ENCODE measurements at places on chromosomes 11 and 22. TPM values are rescaled to one million over a fixed set of nuclear protein-coding genes. Genes with fewer than 3 reads are reported as not detected.

Gene ALKBH3
- 30.7 TPM for total RNA-seq

Gene TTC28
- 24.9 TPM for total RNA-seq

Gene PYGM
- total RNA-seq, result not detected

Gene MN1
- 2.1 TPM for total RNA-seq

Gene DTX4
- total RNA-seq, result 1.1 TPM

Gene ETS1
- total RNA-seq, result 90.3 TPM

Gene GGTLC3
- not detected for total RNA-seq

Gene CCDC81
- total RNA-seq, result 1.4 TPM

Gene ACR
- total RNA-seq, result 0.40 TPM

Gene C11orf98
- 72.4 TPM for total RNA-seq

Gene CEND1
- 0.20 TPM for total RNA-seq

Gene KRTAP5-11
- not detected for total RNA-seq

Gene MRGPRX4
- not detected for total RNA-seq

Gene TSSK2
- not detected for total RNA-seq

Gene TEX54
- total RNA-seq, result not detected

Gene KIRREL3
- not detected for total RNA-seq

Gene H19
- 6.5 TPM for total RNA-seq

Gene SLC15A3
- total RNA-seq, result 35.7 TPM

Gene PLAAT3
- 68.5 TPM for total RNA-seq

Gene YPEL1
- 2.4 TPM for total RNA-seq

Gene CASP12
- total RNA-seq, result 0.64 TPM

Gene SLC22A6
- not detected for total RNA-seq

Gene C11orf65
- 0.67 TPM for total RNA-seq

Gene ASCL2
- not detected for total RNA-seq

Gene DDIAS
- 12.3 TPM for total RNA-seq

Gene CHEK1
- total RNA-seq, result 34.8 TPM

Gene MB
- total RNA-seq, result not detected

Gene DLG2
- 0.20 TPM for total RNA-seq

Gene OR5L1
- total RNA-seq, result not detected

Gene SCGB1D2
- not detected for total RNA-seq

Gene CST6
- 0.25 TPM for total RNA-seq

Gene DEPDC7
- total RNA-seq, result 0.39 TPM

Gene VSIG2
- total RNA-seq, result 0.07 TPM

Gene OR52I2
- not detected for total RNA-seq

Gene FJX1
- 79.0 TPM for total RNA-seq

Gene CBLIF
- not detected for total RNA-seq

Gene PEX26
- 27.4 TPM for total RNA-seq

Gene ARHGAP42
- total RNA-seq, result 7.1 TPM

Gene MRGPRE
- total RNA-seq, result not detected

Gene PARVG
- total RNA-seq, result 0.44 TPM

Gene MRGPRF
- total RNA-seq, result 0.07 TPM

Gene LSP1
- total RNA-seq, result 0.20 TPM

Gene BTBD18
- total RNA-seq, result not detected
